ENCODE measurements at places on chromosomes 5 and 9. TPM values are rescaled to one million over a fixed set of nuclear protein-coding genes. Genes with fewer than 3 reads are reported as not detected.

- DNase-seq: no peak
Observed at GRCh38 chr9:86176468-86176867, 77.1 kb upstream of the GOLM1 start.

ADCY2 gene
- 54.1 TPM for polyA plus RNA-seq

GRCh38 chr5:168591302-168592013 is 12.3 kb upstream of the PANK3 start:
- no peak for DNase-seq

DNA sequence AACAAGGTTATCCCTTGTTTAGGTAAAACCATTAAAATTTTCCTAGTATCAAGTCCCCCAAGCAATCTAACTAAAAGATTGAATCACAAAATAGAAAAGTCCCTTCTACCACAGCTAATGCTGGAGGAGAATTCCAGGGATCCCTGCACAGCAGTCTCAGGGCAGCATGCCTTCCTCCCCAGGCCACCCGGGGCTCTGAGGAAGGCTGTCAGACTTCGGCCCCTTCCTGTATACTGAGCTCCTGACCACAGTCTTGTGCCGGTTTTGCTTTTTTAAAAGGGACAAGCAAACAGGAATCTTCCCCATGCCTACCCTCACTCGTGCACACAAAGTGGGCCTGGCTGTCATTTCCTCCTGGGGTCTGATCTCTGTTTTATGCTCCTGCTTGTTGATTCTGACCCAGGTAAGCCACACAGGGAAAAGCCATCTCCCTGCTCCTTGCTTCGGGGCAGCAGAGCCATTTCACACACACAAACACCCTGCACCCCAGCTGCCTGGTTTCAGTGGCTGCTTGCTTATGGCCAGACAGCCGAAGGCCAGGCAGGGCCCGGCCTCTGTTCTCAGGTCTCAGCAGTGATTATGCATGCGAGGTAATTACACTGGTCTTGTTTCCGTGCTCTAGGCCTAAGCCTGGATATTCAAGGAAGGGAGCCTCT is 211.9 kb downstream of the NXNL2 start:
- DNase-seq: no peak

- no peak for DNase-seq
Observed at GRCh38 chr9:38626006-38626405, 5.6 kb upstream of the ANKRD18A start.

GRCh38 chr5:39021413-39021812 is 52.8 kb downstream of the RICTOR start:
- no peak for DNase-seq

GRCh38 chr5:120532835-120533234 is 68.7 kb downstream of the PRR16 start:
- no peak for DNase-seq

DNA sequence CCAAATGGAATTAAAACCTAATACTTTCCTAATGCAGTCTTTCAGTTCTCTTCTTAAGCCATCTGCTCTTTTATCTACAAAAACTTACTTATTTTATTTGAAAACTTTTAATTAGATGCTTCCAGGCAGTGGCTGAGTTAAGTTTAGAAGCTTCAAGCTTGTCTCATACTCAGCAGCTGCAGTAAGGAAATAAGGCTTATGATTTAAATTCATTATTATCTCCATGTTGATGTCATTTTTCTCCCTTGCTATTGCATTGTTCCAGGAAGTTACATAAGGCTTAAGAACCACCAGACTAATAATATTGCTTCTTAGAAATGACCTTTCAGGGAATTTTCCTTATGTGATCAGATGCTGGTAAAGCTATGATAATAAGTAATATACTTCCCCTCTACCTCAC is 119.6 kb downstream of the PPP2R2B start:
- no peak for DNase-seq

- DNase-seq: no peak
Observed at GRCh38 chr5:180139731-180140055, 68.1 kb upstream of the RNF130 start.

DNA sequence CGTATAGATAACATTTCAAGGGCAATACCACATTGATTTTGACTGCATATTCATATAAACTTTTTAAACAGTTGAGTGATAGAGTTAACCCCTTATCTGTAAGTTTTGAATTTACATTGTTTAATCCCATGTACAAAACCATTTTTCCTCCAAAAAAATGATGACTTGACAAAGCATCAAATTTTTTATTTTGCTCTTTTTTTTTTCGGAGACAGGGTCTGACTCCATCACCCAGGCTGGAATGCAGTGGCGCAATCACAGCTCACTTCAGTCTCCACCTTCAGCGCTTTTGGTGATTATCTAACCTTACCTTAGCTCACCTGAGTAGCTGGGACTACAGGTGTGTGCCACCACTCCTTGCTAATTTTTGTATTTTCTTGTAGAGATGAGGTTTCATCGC is 1670.1 kb upstream of the CDH9 start:
- DNase-seq: no peak

GRCh38 chr5:43255704-43256103 is 57.5 kb downstream of the HMGCS1 start:
- no peak for DNase-seq

DNA sequence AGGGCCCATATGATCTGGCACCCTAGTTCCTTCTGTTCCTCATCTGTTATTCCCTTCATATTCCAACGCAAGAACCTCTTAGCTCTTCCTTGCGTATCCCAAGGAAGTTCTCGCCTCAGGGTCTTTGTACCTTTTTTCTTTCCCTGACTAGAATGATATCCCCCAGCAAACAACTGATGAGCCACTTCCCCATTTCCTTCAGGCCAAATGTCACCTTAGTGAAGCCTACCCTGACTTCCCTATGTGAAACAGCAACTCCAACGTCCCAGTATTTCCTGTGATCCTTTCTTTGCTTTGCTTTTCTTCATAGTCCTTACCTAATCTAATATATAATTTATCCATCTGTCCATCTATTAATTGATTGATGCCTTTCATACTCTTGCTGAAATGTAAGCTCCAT is 47.9 kb downstream of the ERCC8 start:
- no peak for DNase-seq

GRCh38 chr9:69324549-69325401 is at the start of gene ENTREP1:
TSS of gene ENTREP1 (plus strand) at chr9:69325215. CDS start at chr9:69325310, 95 bp downstream.
- peak; percentile 23 for DNase-seq

DNA sequence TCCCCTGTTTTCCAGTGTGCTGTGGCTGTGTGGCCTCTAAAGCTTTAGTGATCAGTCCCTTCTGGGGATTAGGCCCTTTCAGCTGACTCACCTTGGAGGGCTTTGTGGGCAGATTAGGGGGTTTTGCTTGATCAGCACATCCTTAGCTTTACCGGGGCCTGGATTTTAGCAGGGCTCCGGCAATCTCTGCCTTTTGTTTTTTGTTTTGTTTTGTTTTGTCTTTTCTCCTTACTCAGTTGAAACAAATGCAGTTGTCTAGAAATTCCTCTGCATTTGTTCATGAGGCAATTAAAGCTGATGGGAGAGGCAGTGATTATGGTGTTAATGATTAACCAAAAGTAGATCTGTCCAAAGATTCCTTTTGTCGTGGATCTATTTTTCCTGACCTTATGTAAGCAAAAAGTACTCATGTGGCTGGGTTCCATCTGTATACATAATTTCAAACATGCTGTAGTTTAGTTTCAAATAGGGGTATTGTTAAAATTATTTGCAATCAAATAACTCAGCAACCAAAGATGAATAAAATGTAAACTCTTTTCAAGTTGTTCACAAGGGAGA is 5.2 kb upstream of the TDRD7 start:
- DNase-seq: no peak

- no peak for DNase-seq
Observed at GRCh38 chr5:114070093-114070722, 291.7 kb upstream of the KCNN2 start.

- no peak for DNase-seq
Observed at GRCh38 chr5:117590944-117591343, 1016.3 kb upstream of the SEMA6A start.

GRCh38 chr5:150765011-150765798 is 6.4 kb upstream of the DCTN4 start:
- DNase-seq: no peak

- DNase-seq: no peak
Observed at GRCh38 chr5:103373597-103374472, 115.3 kb downstream of the MACIR start.

DNA sequence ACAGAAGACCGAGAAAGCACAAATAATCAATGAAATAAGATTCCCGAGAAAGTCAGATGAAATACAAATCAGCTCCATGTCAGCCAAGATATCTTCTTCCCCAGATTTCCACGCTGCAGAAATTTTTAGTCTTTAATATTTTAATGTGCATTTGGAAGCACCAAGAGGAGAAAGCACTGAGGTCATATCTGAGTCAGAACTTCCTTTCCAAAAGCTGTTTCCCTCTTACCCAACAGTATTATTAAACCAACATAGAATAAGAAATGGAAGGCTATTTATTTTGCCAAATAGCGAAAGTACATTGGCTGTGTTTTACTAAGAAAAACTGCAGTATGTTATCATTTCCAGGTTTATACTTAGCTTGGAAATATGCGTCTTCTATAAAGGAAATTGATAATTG is 772.1 kb upstream of the CDH9 start:
- DNase-seq: peak; percentile 23

CAST gene
- 119 TPM for polyA plus RNA-seq

DNAH5 gene
- 0.83 TPM for polyA plus RNA-seq

GRCh38 chr9:133874060-133874657 is 118.0 kb downstream of the VAV2 start:
- no peak for DNase-seq

- no peak for DNase-seq
Observed at GRCh38 chr5:52961274-52961681, 27.9 kb upstream of the ITGA2 start.

- DNase-seq: no peak
Observed at GRCh38 chr9:91720313-91720712, 229.7 kb downstream of the ROR2 start.

ZNF366 gene
- polyA plus RNA-seq: 4.0 TPM

- DNase-seq: no peak
Observed at GRCh38 chr5:150596826-150597225, 43.6 kb upstream of the SYNPO start.

DNAI1 gene
- polyA plus RNA-seq: not detected

GRCh38 chr5:53323943-53324642 is 156.3 kb upstream of the FST start:
- DNase-seq: no peak

DNA sequence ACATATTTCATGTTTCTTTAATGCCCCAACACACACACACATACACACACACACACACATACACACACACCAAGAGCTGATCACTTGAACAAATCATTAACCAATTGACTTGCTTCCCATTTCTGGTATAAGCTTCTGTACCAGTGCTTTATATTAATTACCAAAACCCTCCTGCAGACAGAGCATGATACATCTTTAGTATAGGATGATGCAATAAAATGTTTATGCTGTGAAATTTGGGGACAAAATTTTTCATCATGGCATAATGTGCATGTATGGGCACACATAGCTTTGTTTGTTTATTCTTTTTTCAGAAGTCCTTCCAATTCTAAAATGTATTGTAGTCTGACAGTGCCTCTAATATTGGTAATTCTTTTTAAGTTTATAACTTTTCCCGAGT is 34.5 kb downstream of the SLC1A3 start:
- no peak for DNase-seq

- DNase-seq: no peak
Observed at GRCh38 chr9:83138422-83139135, 75.6 kb upstream of the RASEF start.

PHF24 gene
- polyA plus RNA-seq: 0.23 TPM

WDR36 gene
- polyA plus RNA-seq: 15.3 TPM

- no peak for DNase-seq
Observed at GRCh38 chr5:153974813-153975163, 63.9 kb downstream of the FAM114A2 start.

Data from hindlimb muscle (tissue), 1 donor.